ENCODE measurements at places on chromosomes 2 and 18. TPM values are rescaled to one million over a fixed set of nuclear protein-coding genes. Genes with fewer than 3 reads are reported as not detected.

Gene CMPK2
- total RNA-seq = 1.6 TPM

Gene CHRNA1
- total RNA-seq = not detected

Gene GCG
- total RNA-seq = not detected

Gene UPP2
- total RNA-seq = not detected

Gene SDC1
- 0.41 TPM for total RNA-seq

Gene AQP12A
- not detected for total RNA-seq

Gene G6PC2
- total RNA-seq = not detected

Gene ADCYAP1
- total RNA-seq = not detected

Gene TMEM247
- total RNA-seq = not detected

Gene POLR1B
- total RNA-seq = 30.0 TPM

Gene REG3G
- not detected for total RNA-seq

Gene KRTCAP3
- total RNA-seq = 7.9 TPM

Gene SLC8A1
- total RNA-seq = 0.43 TPM

Gene DPYSL5
- not detected for total RNA-seq

Gene DSC1
- total RNA-seq = 0.09 TPM

Gene ABHD3
- 39.7 TPM for total RNA-seq

Gene FIGN
- not detected for total RNA-seq

Gene LDAH
- 15.9 TPM for total RNA-seq

Gene RTN4
- 88.5 TPM for total RNA-seq

Gene RESP18
- total RNA-seq = not detected

Data from activated naive CD4-positive, alpha-beta T cell treated with anti-CD3 and anti-CD28 coated beads, Interleukin-2, amount 50 U/mL, for 72 hours (primary cell).